NCI-H1105 treated with DMSO at 0.1 percent for 48 hours (cell line): ENCODE measurements at places on chromosomes 1 and 21.
A peak's percentile ranks its signal among the peaks of the same experiment; 100 is the strongest.

DNA sequence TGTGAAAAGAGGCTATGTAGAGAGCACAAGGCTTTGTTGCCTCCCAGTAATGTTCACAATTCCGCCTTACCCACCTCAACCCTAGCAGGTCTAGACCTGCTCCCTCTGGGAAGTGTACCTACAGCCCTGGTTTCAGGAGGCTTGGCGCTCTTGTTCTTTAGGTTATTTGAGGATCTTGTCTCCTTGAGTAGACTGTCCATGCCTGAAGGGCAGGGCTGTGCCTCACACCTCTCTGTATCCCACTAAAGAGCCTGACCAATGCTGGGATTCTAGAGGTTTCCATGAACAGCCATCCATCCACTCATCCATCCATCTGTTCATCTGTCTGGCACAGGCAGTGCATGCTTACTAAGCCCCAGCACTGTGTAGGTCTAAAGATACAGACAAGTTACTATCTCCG is 1.0 kb downstream of the RAB7B start:
- DNase-seq, result no peak

- no peak for DNase-seq
These were observed 205.8 kb upstream of the PLXNA2 start for GRCh38 chr1:208449951-208450350.

GRCh38 chr1:200856716-200857357 is 15.9 kb upstream of the GPR25 start:
- DNase-seq, result no peak

- DNase-seq, result no peak
These were observed 10.1 kb upstream of the ERICH3 start for GRCh38 chr1:74683656-74684055.

DNA sequence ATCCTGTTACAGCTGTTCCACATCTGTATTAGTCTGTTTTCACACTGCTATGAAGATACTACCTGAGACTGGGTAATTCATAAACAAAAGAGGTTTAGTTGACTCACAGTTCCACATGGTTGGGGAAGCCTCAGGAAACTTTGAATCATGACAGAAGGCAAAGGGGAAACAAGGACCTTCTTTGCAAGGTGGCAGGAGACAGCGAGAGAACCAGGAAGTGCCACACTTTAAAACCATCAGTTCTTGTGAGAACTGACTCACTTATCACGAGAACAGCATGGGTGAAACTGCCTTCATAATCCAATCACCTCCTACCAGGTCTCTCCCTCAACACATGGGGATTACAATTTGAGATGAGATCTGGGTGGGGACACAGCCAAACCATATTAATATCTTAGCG is 110.3 kb upstream of the TRABD2B start:
- DNase-seq, result no peak

GRCh38 chr1:17207540-17207939 is 2.6 kb downstream of the PADI1 start:
- DNase-seq, result no peak

DNA sequence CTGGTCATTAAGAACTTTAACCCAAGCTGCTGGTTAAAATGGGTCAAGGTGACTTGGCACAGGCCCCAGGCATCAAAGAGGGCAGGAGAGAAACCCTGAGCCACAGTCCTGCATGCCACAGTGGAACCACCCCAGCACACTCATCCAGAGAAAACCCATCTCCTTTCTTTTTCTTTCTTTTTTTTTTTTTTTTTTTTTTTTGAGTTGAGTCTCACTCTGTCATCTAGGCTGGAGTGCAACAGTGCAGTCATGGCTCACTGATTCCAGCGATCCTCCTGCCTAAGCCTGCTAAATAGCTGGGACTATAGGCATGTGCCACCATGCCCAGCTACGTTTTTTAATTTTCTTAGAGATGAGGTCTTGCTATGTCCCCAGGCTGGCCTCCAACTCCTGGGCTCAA is 109.2 kb upstream of the RAB4A start:
- no peak for DNase-seq

GRCh38 chr1:107940017-107940577 is 24.9 kb downstream of the VAV3 start:
- no peak for DNase-seq

DNA sequence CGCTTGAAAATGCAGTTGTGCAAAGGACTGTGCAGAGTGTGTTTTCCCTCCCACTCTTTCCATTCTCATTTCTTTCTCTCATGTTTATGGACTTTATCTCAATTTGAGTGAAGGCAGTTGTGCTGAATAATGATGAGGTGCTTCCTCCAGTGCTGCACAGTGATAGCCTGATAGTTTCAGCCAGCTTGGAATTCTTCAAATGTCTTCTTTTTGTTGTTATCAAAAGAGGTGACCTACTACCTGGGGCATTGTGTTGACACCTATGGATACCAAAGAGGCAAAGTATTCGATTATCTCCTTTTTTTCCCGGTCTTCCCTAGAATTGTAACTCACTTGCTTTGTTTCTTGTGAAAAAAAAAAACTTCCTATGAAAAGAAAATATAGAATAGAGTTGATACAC is 132.6 kb upstream of the ESRRG start:
- DNase-seq, result no peak

GRCh38 chr1:145926686-145927062 is 610 bp downstream of the RBM8A start:
- DNase-seq, result no peak

DNA sequence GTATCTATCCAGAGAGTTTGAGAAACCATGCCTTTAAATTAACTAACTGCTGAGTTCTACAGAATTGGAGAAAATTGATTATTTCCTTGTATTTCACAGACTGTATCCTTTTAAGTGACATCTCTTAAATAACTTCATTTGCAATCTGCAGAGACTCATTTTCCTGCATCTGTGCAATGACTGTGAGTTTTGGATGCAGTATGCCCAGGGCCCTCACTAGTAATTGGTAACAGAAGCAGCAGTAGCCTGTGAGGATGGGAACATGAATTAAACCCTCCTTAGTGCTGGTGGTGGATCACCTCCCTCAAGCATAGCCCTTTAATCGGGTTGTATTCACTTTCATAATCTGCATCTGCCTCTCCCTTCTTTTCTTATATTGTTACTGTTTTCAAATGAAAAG is 21.7 kb upstream of the SH3D21 start:
- no peak for DNase-seq

DNA sequence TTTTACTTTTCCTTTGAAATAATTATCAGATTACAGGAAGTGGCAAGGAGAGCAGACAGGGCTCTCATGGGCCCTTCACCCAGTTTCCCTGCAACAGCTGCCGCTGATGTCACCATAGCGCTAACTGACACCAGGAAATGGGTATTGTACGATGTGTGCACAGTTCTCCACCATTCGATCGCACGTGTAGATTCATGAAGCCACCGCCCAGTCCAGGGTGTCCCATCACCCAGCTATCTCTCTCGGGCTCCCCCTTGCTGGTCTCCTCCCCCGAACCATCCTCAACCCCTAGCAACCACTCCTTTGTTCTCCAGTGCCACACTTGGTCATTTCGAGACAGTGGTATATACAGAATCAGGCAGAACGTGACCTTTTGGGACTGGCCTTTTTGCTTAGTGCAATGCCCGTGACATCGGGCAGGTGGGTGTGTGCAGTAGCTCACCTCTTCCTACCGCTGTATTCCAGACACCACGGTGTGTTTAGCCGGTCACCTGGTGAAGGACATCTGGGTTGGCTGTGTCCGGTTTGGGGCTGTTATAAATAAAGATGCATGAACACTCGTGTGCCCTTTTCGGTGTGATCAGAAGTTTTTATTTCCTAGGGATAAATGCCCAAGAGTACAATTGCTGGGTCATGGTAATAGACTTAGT is 118.4 kb downstream of the CRYAA start:
- peak; percentile 2 for DNase-seq

DNA sequence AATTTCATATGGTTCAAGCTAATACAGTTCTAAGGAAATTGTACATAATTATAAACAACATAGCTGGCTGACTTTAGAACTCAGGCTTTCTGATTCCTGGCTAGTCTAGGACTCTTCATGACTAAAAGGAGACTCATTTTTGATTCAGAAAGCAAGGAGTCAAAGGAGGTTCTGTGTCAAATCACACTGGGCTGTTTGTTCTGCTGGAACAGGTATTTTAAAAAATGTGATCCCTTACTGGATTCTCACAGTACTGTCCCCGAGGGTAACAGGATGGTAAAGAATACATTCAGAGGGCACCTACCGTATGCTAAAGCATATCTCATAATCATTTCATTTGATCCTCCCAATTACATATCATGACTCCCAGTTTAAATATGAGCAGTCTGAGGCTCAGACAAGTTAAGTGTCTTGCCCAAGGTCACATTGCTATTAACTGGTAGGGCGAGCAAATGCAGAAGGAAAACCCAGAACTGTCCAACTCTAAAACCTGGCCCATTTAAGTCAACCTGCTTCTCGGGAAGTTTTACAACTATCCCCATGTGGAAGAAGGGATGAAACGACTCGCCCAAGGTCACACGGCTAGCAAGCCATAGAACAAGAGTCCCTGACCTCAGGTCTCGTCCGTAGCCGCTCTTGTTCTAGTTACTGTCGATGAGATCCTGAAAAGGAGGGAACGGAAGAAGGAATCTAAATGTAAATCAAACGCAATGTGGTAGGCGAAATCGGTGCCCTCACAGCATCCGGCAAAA is 675 bp downstream of the MYSM1 start:
- peak; percentile 40 for DNase-seq

DNA sequence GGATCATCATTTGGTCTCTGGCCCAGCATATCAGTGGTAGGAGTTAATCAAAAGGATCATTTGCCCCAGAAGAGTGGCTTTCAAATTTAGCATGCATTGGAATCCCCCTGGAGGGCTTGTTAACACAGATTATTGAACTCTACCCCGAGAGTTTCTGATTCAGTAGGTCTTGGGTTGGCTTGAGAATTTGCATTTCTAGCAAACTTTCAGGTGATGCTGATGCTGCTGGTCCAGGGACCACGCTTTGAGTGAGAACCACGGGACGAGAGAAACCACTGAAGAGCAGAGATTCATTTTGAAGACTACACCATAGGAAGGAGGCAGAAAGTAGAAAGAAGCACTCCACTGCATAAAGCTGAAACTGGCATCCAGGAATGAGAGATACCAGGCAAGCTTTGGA is 81.3 kb upstream of the DUSP10 start:
- no peak for DNase-seq

GRCh38 chr1:153669606-153670005 is 1.2 kb downstream of the ILF2 start:
- DNase-seq, result no peak

- no peak for DNase-seq
These were observed 905 bp downstream of the BTBD19 start for GRCh38 chr1:44808938-44809917.

- no peak for DNase-seq
These were observed 15.9 kb upstream of the S1PR1 start for GRCh38 chr1:101220906-101221305.

DNA sequence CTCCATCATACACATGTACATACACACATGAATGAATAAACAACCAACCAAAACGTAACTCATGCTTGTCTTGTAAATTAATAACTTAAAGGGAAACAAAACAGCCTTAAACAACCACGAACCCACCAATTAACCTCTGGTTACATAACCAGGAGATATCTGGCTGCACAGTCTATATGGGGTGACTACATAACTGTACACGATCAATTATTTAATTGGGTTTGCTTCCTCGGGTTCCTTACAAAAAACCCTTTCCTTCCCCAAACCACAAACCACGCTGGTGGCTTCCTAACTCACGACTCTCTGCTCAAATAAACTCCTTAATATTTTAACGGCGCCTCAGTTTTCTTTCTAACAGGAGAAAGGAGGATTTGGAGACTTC is 744 bp downstream of the ZNF670 start:
- no peak for DNase-seq

DNA sequence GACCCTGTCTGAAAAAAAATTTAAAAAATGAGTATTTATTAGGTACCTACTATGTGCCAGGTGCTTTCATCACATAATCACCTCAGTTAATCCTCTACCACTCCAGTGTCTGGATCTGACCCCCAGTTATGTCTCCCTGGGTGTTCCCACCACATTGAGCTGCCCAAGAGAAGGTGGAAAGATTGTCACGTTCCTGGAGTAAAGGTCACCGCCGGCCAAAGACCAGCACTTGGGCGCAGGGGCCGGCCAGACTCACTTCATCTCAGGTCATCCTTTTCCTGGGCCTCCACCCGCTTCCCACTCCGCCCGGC is 714 bp downstream of the PYCR2 start:
- no peak for DNase-seq

DNA sequence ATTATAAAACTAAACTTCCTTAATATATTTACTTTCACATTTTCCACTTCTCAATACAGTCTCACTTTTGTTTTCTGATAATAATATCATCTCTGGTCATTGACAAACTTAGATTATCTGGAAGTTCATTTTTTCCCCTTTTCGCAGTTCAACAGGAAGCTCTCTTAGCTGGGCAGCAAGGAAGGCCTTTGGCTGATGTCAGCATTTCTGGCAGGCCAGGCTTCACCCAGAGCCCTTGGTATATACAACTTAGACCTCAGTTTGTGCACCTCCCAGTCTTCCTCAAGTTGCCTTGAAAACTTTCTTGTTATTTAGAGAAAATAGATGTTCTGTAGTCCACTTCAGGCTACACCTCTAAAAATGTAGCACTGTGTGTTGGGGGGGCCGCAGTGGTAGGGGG is 1103.6 kb downstream of the AMY1C start:
- DNase-seq, result no peak

- DNase-seq, result no peak
These were observed 3.2 kb upstream of the TNFSF4 start for GRCh38 chr1:173210283-173210682.

DNA sequence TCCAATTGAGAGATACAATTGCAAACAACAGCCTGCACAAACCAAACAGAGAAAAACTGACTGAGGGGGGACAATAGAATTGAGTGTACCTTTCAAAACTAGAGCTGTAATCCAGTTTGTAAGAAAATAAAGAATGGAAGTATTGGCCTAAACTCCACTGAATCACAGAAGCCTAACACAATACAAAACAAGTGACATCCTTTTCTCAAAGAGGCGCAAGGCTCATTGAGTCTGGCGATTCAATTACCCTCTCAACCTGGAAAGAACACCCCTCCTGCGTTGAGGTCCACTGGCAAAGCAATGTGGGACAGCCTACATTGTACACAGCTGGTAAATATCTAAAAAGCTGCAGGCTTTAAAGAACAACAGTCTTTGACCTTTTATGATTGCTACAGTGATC is 182.6 kb downstream of the DPYD start:
- DNase-seq, result no peak

GRCh38 chr1:52590266-52590665 is 11.9 kb upstream of the GPX7 start:
- peak; percentile 24 for DNase-seq

DNA sequence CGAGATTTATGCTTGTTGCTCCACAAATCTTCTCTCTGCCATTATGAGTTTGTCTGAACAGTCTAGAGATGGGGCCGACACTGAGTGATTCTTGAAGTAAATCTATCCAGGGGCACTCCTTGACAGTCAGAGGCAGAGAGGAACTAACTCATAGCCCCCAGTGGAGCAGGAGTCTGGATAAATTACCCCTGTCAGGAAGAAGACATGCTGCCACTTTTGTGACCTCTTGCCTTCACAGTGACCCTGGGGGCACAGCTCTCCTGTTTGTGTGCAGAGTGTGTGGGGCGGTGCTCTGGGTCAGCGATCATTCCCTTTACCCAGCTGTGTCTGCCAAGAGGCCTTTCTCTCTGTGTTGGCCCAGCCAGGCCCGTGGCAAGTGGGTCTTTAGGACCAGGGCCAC is 29.5 kb downstream of the PEX14 start:
- no peak for DNase-seq

GRCh38 chr21:20276377-20276776 is 721.8 kb upstream of the NCAM2 start:
- no peak for DNase-seq
